Adrenal gland (tissue), 19 donors: ENCODE measurements at places on chromosomes 12 and 14. TPM values are rescaled to one million over a fixed set of nuclear protein-coding genes. Genes with fewer than 3 reads are reported as not detected.

IFT81 gene
- 12.1 TPM for polyA plus RNA-seq

HDAC7 gene
- 110 TPM for polyA plus RNA-seq

DHRS4L2 gene
- polyA plus RNA-seq = 52.3 TPM

FOXN4 gene
- 0.24 TPM for polyA plus RNA-seq

ERP29 gene
- polyA plus RNA-seq = 68.5 TPM

WIF1 gene
- 0.24 TPM for polyA plus RNA-seq

ARHGEF25 gene
- 5.3 TPM for polyA plus RNA-seq

C1QL4 gene
- polyA plus RNA-seq = not detected

KRT4 gene
- polyA plus RNA-seq = 1.0 TPM

RAD9B gene
- 0.22 TPM for polyA plus RNA-seq

LTBP2 gene
- polyA plus RNA-seq = 2.1 TPM

WNT1 gene
- polyA plus RNA-seq = not detected

PIWIL1 gene
- polyA plus RNA-seq = 0.08 TPM
